ENCODE measurements at places on chromosomes 1 and 21. TPM values are rescaled to one million over a fixed set of nuclear protein-coding genes. Genes with fewer than 3 reads are reported as not detected.

EPHB2 gene
- total RNA-seq: 0.79 TPM

PRR9 gene
- not detected for total RNA-seq

PPIH gene
- total RNA-seq: 55.9 TPM

NBPF10 gene
- total RNA-seq: 7.6 TPM

LCE1E gene
- total RNA-seq: 1.3 TPM

PIGR gene
- total RNA-seq: not detected

PSMG1 gene
- 116 TPM for total RNA-seq

- DNase-seq: no peak
These were observed 165.1 kb downstream of the DAB1 start for GRCh38 chr1:57258557-57259325.

GRCh38 chr1:2944705-2945104, 76.6 kb upstream of the ACTRT2 start:
- no peak for DNase-seq

GRCh38 chr21:29072873-29073221, 601 bp downstream of the CCT8 start:
- peak; percentile 28 for DNase-seq

DNA sequence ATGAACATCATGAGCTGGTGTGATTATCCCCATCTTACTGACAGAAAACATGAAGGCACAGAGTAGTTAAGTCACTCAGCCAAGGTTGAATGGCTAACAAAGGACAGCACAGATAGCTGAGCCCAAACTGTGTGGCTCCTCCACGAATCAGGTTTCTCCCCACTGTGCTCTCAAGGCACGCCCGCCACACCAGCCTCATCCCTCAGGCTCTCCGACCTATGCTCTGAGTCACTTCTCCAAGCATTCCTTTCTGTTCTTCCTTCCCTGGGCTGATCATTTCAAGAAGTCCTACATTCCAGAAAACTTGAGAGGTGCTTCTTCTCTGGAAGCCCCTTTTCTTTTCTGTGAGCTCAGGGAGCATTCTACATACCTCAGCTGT, 25.3 kb upstream of the SDC3 start:
- DNase-seq: no peak

DNA sequence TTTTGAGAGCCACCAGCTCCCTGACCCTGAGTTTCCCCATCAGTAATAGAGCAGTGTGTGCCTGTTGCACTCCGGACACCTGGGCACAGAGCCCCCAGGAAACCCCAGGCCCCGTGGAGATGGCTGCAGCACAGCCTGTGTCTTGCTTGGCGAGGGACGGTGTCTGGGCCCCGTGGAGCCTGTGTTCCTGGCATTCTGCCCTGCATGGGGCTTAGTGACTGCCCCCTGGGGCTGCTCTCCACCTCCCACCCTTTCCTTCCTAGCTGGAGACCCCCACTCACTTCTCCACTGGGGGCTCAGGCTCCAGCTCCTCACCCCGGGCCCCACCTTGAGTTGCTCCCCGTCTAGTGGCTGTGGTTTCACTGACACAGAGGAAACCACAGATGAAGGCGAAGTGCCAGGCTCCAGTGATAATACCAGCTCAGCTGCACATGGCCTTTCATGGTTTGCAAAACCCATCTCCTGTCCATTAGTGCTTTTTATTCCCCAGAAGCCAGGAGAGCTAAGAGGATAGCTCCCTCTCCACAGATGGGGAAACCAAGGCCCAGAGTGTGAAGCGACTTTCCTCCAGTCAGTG, 39.4 kb downstream of the DMRTB1 start:
- peak; percentile 28 for DNase-seq

- DNase-seq: no peak
These were observed 339.1 kb downstream of the NTNG1 start for GRCh38 chr1:107479865-107480350.

DNA sequence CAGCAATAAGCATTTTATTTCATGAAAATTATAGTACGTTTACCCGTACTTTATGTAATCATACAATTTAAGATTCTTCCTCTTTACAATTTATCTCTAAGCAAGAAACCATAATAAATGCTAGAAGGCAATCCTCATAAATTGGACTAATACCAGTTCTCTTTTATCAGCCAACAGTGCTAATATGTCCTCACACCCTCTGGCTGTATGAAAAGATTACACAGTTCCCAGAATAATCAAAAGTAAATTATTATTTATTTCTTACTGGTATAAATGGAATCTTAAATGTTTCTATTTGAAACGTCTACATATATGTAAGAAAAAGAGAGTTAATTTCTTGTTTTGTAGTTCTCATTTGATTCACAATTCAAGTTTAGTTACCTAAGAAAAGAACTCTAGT, 3.1 kb upstream of the CDKN2C start:
- no peak for DNase-seq

DNA sequence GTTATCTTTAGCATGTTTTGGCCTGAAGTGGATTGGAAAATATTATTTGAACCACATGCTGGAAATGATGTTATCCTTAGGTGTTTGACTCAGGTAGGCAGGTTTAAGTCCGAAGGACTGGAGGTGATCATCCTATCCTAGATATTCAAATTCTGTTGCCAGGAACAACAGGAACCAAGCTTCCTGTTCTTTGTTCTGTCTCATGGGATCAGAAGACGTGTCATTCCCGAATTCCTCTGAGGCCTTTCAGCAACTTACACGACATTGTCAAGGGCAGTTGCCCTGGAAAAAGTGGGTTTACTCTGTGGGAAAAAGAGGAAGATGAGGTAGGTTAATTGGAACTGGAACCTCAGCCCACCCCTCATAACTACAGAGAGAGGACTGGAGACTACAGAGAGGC, 36.6 kb downstream of the SLAMF6 start:
- DNase-seq: no peak

GRCh38 chr1:4689271-4689935, 35.0 kb downstream of the AJAP1 start:
- no peak for DNase-seq

DNA sequence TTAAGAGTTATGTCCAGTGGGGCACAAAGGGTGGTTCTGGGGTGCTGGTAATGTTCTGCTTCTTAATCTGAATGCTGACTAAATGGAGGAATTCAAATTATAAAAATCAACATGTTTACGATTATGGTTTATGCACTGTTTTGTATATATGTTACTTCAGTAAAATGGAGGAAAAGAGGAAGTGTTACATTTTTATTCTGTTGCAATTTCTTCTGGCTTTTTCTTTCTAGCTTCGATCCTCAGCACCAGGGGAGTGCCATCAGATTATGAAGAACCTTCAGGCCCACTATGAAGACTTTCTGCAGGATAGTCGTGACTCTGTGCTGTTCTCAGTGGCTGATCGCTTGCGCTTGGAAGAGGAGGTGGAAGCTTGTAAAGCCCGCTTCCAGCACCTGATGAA, 105.5 kb downstream of the MACF1 start:
- DNase-seq: no peak

DNA sequence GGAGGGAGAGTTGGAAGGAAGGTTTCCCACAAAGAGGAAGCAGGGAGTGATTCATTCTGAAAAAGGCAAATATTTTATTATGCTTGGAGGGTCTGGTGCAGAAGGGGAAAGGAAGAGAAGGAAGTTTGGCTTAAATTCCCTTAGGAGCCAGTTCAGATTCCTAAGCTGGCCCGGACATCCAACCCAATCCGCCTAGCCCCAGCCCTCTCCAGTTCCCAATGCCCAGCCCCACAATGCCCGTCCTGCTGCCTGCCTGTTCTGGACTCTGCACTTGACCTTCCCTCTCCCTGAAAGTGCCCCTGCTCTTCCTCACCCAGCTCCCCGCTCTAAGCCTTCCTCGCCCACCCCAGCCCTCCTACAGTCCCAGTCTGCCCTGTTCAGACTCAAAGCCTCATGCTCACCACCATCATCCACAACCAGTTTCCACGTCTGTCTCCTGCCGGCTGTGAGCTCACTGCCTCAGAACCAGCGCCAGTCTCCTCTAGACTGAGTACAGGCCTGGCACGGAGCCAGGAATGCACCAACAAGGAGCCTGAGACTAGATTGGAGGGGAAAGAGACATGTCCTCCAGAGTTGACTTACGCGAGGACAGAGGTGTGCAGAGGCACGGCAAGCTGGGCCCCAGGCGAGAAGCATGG, 18.9 kb downstream of the CAPN2 start:
- DNase-seq: peak; percentile 58

GRCh38 chr21:43983860-43984420, 28.2 kb upstream of the TRAPPC10 start:
- no peak for DNase-seq

GRCh38 chr1:27116232-27116631, 38.7 kb downstream of the SLC9A1 start:
- peak; percentile 42 for DNase-seq

- peak; percentile 80 for DNase-seq
These were observed 2.8 kb upstream of the H6PD start for GRCh38 chr1:9231648-9232332.

GRCh38 chr1:201891451-201892045, 2.9 kb downstream of the SHISA4 start:
- DNase-seq: no peak
